ENCODE measurements at places on chromosomes 13 and 19.

DNA sequence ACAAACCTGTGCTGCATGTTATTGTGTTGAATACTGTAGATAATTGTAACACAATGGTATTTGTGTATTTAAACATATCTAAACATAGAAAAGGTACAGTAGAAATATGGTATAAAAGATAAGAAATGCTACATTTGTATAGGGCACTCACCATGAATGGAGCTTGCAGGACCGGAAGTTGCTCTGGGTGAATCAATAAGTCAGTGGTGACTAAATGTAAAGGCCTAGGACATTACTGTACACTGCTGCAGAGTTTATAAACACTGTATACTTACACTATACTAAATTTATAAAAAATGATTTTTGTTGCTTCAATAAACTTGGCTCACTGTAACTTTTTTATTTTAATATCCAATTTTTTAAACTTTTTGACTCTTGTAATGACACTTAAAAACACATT, 34.4 kb downstream of the LMO7 start:
- H3K4me3 ChIP-seq = no peak overlapping the region
- peak overlapping the region; percentile 56 for H3K27ac ChIP-seq
- H3K27me3 ChIP-seq = no peaks in the 10 kb centered on the region
- no peak for DNase-seq
- H3K36me3 ChIP-seq = no peaks in the 10 kb centered on the region
- no peaks in the 10 kb centered on the region for H3K4me1 ChIP-seq

- peaks cover 20% of the 10 kb centered on the region for H3K4me1 ChIP-seq
- no peak overlapping the region for H3K27ac ChIP-seq
- no peaks in the 10 kb centered on the region for H3K36me3 ChIP-seq
These were observed 53.8 kb upstream of the RCBTB2 start for GRCh38 chr13:48586591-48587103.

DNA sequence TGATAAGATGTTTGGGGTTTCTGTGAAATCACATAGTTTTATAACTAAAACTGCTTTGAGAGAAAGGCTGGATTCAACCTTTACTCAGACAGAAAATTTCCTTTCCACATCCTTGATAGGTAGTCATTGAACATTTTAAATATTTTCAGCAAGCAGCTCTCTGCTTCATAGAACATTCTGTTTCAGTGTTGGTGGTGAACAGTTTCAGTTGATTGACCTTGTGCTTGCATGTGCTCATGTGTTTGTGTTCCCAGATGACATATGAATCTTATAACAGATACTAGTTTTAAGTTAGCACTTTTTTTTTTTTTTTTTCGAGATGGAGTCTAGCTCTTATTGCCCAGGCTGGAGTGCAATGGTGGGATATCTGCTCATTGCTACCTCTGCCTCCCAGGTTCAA, 290.1 kb downstream of the HS6ST3 start:
- no peaks in the 10 kb centered on the region for H3K4me1 ChIP-seq
- no peak overlapping the region for H3K27ac ChIP-seq
- H3K36me3 ChIP-seq = no peaks in the 10 kb centered on the region
- no peak for DNase-seq
- H3K27me3 ChIP-seq = no peaks in the 10 kb centered on the region

DNA sequence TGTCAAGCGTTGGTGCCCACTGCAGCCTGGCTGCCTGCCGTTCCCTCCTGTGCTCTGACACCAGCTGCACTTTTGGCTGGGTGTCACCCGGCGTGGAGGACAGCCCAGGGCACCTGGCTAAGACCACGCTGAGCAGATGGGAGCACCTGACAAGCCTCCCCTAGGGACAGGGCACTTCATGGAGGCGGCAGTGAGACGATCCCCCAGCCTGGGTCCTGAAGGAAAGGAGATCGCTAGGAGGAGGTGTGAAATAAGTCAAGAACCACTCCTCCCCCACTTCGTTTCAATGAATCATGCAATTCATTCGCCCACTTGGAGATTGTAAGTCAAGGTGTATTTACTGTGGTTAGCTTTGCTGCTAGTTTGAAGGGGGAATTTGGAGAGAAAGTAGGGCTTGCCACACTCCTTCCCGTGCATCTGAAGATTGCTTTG, 38.8 kb downstream of the VSTM2B start:
- H3K27me3 ChIP-seq = peaks cover 3% of the 10 kb centered on the region
- H3K27ac ChIP-seq = no peak overlapping the region
- H3K36me3 ChIP-seq = no peaks in the 10 kb centered on the region
- no peak overlapping the region for H3K4me3 ChIP-seq

GRCh38 chr13:79907527-79907926, 426.6 kb downstream of the NDFIP2 start:
- no peaks in the 10 kb centered on the region for H3K4me1 ChIP-seq
- H3K4me3 ChIP-seq = no peak overlapping the region
- no peaks in the 10 kb centered on the region for H3K27me3 ChIP-seq

- peaks cover 11% of the 10 kb centered on the region for H3K36me3 ChIP-seq
- peaks cover 6% of the 10 kb centered on the region for H3K4me1 ChIP-seq
- H3K27ac ChIP-seq = no peak overlapping the region
- no peaks in the 10 kb centered on the region for H3K27me3 ChIP-seq
These were observed 21.2 kb downstream of the SAFB start for GRCh38 chr19:5644037-5644436.

DNA sequence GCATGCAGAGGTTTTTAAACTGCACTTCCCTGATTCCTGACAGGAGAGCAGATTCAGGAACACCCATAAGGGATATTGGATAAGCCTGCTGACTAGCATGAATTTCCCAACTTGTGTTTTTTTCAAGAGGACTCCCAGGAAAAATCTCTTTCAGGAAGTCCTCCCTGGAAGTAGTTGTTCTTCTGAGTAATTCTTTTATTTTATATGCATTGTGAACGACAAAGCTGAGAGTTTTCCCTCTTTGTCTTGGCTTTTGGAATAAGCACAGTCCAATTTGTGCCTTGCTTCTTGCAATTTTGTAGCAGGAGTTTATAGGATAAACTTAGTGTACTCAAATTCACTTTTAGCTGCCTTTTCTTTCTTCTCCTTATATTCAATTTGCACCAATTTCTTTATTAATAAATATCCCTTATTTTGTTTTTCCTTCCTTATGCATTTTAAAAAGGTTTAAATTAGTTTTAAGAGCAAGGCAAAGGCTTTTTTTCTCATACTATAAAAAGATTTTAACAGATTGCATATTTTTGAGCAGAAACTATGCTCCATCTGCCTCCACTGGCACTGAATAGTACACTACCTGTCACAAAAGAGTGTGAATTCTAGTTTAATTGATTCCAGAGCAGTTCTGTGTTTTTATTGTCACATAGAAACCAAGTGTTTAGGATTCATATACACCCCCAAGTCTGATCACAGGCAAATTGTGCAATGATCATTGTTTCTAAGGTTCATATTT, 543.3 kb upstream of the SPRY2 start:
- no peaks in the 10 kb centered on the region for H3K27me3 ChIP-seq
- H3K4me1 ChIP-seq = peaks cover 3% of the 10 kb centered on the region
- peak overlapping the region; percentile 48 for H3K27ac ChIP-seq

- DNase-seq = no peak
- no peaks in the 10 kb centered on the region for H3K27me3 ChIP-seq
- H3K27ac ChIP-seq = no peak overlapping the region
- H3K4me3 ChIP-seq = no peak overlapping the region
These were observed 62.0 kb downstream of the XPO4 start for GRCh38 chr13:20840568-20840967.

DNA sequence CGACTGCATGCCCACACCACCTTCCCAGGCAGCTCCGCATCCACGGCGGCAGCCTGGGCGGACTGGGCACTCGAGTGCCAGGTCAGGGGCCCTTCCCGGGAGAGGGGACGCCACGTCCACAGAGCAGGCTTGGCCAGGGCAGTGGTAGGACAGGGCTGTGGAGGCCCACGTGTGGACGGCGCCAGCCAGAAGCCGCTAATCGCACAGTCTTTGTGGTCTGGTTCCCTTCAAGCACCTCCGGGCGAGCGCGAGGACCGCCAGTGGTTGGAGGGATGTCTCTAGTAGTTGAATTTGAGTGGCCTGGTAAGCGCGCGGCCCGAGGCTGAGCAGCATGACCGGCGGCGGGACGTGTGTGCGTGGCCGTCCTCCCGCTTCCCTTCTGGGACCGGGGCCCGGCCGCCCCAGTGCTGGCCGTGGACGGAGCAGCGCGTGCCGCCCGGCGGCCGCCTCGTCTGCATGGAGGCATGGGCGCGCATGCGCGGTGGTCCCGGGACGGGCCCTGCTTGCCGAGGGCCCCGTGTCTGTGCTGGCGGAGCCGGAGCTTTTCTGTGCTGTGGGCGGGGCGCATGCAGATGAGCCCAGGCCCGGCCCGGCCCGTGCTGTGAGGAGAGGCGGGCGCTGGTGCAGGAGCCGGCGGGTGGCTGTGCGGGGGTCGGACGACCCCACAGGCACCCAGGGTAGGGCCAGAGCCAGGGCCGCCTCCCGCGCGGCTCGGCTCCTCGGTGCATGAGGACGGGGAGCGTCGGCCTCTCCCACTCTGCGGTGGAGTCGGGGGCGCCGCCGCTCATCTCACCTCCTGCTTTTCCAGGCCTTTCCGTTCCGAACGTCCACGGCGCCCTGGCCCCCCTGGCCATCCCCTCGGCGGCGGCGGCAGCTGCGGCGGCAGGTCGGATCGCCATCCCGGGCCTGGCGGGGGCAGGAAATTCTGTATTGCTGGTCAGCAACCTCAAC, 8.6 kb downstream of the PTBP1 start:
- no peak for DNase-seq
- peaks cover 5% of the 10 kb centered on the region for H3K36me3 ChIP-seq

DNA sequence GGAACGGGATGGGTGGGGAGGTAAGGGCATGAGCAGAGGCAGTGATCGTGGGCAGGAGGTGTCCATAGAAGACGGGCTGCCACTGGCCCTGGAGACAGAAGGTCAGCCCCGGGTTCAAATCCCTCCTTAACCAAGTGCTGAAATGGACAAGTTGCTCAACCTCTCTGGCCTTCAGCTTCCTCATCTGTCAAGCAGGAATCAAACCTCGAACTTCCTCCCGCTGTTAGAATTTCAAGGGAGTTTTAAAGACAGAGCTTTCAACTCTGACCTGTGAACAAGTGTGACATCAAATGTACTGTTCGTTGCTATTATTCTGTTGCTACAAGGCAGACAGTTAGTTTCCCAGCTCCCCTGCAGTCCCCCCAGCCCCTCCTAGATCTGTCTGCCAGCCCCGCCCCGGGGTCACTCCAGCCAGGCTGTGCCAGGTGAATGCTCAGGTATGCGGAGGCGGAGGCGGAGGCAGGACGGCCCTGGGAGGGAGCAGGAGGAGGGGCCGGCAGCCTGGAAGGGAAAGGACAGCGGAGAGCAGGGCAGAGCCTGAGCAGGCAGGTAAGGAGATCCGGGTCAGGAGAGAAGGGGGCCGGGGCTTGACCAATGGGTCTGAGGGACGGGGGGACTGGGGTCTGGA, at the start of gene EPS8L1:
Gene EPS8L1 (plus strand): TSS at position 499 of the 628 bp plus-strand sequence. CDS start 576 bp downstream, outside the sequence.
- peaks cover 15% of the 10 kb centered on the region for H3K27me3 ChIP-seq
- peak; percentile 91 for DNase-seq
- H3K36me3 ChIP-seq = no peaks in the 10 kb centered on the region

GRCh38 chr13:97460853-97461252, 26.9 kb downstream of the RAP2A start:
- peak overlapping the region; percentile 1 for H3K27ac ChIP-seq
- H3K4me3 ChIP-seq = no peak overlapping the region
- no peaks in the 10 kb centered on the region for H3K4me1 ChIP-seq
- H3K36me3 ChIP-seq = no peaks in the 10 kb centered on the region

- no peaks in the 10 kb centered on the region for H3K36me3 ChIP-seq
- no peak overlapping the region for H3K27ac ChIP-seq
- H3K4me1 ChIP-seq = no peaks in the 10 kb centered on the region
- H3K27me3 ChIP-seq = no peaks in the 10 kb centered on the region
- DNase-seq = no peak
These were observed 3.4 kb upstream of the ZNF333 start for GRCh38 chr19:14686411-14686810.

GRCh38 chr13:47611664-47612288, 389.3 kb downstream of the SUCLA2 start:
- no peaks in the 10 kb centered on the region for H3K27me3 ChIP-seq
- H3K4me1 ChIP-seq = no peaks in the 10 kb centered on the region
- no peak overlapping the region for H3K4me3 ChIP-seq
- no peak for DNase-seq

DNA sequence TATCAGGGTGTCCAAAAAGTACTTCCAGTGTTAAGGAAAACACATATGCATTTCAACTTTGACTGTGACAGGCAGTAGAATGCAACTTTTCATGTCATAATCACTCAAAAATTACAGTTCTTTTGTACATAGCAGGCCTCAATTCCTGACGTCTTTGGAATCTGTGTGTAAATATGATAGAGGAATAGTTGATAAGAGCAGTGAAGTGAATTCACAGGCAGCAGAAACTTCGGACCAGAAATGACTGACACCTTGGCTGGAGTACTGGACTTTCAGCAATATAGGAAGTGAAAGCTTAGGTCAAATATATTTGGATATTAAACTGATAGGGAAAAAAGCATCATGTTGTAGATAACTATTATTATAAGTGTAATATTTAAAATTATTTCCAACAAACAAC, 1741.2 kb upstream of the PCDH20 start:
- no peaks in the 10 kb centered on the region for H3K36me3 ChIP-seq
- DNase-seq = no peak
- H3K27me3 ChIP-seq = no peaks in the 10 kb centered on the region
- no peaks in the 10 kb centered on the region for H3K4me1 ChIP-seq
- H3K4me3 ChIP-seq = no peak overlapping the region

GRCh38 chr13:48675247-48675646, 21.5 kb downstream of the CYSLTR2 start:
- no peaks in the 10 kb centered on the region for H3K36me3 ChIP-seq
- no peak overlapping the region for H3K27ac ChIP-seq
- no peak overlapping the region for H3K4me3 ChIP-seq

DNA sequence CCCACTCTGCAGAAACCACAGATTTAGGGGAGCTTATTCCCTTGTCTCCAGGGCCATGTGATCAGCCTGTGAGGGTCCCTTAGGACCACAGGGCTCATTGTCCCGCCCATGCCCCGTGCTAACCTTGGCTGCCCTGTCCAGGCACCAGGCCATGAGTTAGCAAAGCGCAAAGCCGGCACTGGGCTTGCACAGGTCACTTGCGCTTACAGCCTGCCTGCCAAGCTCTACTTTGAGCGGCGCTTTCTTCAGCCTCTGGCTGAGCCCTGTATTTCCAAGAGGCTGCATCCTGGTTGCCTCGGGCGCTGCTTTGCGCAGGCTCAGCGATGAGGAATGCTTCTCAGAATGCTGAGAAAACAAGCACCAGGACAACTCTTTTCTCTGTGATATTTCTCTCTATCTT, 188.0 kb downstream of the TDRD3 start:
- H3K36me3 ChIP-seq = no peaks in the 10 kb centered on the region
- no peaks in the 10 kb centered on the region for H3K4me1 ChIP-seq
- DNase-seq = peak; percentile 46
- peak overlapping the region; percentile 51 for H3K27ac ChIP-seq
